ENCODE measurements at places on chromosomes 2 and 18. TPM values are rescaled to one million over a fixed set of nuclear protein-coding genes. Genes with fewer than 3 reads are reported as not detected.

LRP1B gene
- total RNA-seq = 0.79 TPM

NEMP2 gene
- 16.5 TPM for total RNA-seq

RGPD4 gene
- not detected for total RNA-seq

TIGD1 gene
- 5.3 TPM for total RNA-seq

DCDC2C gene
- not detected for total RNA-seq

GRCh38 chr2:13676269-13676668, 956.2 kb upstream of the LRATD1 start:
- DNase-seq = no peak

- DNase-seq = no peak
These were observed 211.2 kb downstream of the NAPG start for GRCh38 chr18:10736984-10737383.

DNA sequence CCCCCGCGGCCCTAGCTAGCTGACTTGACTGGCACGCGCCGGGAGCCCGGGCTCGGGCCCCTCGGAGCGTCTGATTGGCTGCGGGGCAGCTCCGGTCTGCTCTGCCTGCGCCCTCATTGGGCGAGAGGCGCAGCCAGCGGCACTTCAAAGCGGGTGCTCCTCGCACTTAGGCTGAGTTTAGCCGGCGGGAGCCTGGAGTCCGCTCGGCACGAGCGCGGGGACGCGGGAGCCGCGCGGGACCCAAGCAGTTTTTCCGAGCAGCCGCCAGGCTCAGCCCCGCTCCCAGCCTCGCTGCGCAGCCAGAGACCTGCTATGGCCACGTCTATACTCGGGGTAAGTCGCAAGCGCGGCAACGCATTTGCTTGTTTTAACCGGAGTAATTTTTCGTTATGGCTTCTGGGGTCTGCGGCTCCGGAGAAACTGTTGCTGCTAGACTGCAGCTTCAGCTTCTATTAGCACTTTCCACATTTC, at the start of gene SP9:
Gene SP9, plus strand, starts transcription at position 174 of the 471 bp plus-strand sequence. Its CDS starts 139 bp downstream, at position 313.
- DNase-seq = no peak

- peak; percentile 25 for DNase-seq
These were observed 132.2 kb downstream of the DOCK10 start for GRCh38 chr2:224909885-224910573.

DNA sequence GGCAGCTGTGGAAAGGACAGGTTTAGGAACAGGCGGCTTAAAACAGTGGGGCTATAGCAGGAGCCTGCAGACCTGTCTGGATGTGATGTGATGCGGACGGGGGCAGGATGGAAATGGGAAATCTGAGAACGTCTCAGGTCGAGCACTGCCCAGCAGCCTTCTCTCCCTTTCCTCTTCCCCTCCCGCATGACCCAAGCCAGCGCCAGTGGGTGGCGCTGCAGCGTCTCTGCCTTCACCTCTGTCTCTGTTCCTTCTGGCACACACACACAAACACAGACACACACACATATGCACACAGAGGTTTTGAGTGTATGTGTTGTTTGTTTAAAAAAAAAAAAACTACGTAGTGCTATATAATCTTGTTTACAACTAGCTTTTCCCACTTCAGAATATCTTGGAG, 82.0 kb upstream of the SLC66A3 start:
- no peak for DNase-seq

DNA sequence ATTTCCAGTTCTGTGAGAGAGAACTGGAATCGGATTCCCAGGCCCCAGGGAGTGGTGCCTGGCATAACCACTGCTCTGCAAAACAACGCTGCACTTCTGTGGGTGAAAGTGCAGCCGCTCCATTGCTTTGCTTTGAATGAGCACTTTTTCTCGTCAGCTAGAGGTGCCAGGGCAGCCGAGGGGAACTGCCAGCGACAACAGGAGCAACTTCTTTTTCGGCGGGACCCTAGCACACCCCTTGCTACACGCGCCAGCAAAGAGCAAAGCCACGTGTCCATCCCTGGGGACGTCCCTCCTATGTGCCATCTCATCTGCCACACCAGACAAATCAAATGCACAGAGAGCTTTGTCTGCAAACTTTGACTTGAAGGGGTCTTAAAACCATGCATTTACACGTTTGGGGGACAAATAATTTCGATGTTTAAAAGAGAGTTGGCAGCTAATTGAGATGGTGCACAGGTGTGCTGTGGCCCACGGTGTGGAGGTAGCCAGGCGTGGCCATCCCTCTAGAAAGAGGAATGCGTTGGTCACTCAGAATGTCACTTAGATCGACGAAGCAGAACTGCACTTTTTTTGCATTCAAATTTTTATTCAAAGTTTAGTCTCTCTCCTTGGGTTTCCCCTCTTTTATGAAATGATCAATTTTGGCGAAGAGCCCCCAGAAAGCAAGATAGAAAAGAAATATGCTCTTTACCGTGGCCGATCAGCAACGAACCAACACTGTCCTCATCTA, 151.8 kb downstream of the MBP start:
- DNase-seq = no peak

DNA sequence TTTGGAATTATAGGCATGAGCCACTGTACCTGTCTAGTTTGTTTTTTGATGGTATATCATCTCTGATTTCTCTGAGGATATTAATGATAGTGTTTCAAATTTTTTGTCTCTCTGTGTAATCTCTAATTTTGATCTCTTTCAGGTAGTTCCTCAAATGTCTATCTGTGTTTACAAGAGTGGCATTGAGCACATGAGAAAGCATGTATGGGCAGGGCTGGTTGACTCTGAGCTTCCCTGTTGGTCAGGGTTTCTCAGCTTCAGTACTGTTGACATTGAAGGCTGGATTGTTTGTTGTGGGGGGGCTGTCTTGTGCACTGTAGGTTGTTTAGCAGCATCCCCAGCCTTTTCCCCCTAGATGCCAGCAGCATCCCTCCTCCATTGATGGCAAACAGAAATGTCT, 79.9 kb downstream of the TMEM247 start:
- no peak for DNase-seq

- DNase-seq = no peak
These were observed 71.2 kb upstream of the COL3A1 start for GRCh38 chr2:188902901-188903491.

DNA sequence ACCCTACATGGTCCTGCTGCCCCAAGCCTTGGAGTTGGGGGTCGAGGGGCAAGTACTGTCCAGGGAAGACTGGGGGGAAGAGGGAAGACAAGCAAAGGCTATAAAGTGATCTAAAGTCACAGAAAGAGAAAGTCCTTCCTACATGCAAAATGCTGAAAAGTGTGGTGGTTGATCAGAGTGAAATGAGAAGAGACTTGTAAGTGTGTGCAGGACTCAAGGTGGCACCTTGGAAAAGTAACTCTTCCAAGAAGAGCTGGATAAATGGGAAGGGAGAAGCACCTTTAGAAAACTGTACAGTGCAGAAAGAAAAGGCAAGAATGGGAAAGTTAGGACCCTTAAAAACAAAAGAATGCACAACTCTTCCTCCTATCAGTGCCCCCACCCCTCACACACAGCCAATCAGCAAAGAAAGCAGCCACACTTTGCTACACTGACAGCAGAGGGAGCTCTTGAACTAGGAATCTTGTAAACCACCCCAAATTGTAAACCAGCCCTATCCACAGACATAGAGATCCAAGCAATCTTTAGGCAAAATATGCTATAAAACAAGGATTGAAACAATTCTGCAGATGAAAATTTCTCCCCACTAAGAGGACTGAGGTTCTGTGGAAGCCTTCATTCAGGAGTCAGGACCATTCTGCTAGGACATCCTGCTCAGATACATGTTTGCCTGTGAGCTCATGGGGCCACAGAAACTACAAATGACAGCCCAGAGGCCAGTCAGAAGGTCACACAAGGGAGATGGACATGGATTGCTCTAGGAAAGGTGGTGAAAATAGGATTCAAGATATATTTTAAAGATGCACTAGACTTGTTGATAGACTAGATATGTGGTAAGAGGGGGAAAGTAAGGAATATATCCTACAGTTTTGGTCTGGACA, 146.4 kb downstream of the FTCDNL1 start:
- DNase-seq = no peak

DNA sequence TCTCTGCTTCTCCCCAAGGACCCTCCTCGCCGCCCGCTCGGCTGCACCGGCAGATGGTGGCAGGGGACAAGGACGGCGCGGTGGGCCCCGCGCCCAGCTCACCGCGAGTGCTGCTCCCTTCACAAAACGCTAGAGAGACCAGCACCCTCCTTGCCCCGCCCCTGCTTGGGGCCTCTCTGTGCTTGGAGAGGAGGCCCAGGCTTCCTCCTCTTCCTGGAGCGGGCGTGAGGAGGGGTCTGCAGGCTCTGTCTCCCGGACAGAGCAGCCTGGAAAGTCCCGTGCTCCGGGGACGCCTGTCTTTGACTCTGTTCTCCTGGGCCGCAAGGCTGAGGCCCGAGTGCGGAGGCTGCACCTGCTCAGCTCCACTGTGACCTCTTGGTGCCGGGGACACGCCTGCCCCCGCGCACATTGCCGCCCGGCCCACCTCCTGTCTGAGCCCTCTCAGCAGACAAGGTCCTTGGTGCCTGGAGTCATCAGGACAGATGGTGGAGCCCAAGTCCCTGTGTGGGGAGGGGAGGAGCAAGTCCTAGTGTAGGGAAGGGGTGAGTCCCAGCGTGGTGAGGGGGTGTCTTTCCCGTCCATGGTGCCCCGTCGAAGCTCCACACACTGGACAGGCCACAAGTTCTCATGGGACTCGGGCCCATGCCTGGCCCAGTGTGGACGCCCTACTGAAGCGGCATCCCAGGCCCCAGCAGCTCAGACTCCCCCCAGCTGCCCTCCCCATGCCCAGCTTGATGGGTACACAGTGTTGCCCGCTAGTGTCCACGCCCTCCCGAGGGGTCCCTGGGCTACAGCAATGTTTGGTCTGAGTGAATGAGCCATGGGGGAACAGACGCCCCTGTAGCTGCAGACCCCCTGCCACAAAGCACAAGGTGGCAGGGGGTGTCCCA, 33.8 kb downstream of the RTP5 start:
- peak; percentile 18 for DNase-seq

DNA sequence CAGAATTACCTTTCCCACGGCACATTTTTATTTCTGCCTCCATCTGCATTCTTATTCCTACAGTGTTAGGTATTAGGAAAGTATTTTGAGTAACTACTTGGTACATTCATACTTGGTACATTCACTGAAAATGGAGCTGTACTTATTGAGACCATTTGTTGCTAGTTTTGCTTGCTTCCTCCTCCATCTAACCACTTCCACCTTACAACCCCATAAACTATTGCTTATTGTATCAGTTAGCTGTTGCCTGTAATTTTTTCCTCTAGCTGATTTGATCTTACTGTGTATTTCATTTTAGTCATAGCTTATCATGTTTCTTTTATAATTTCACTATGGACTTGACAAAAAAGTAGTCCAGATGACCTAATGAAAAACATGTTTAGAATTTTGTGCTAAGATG, 50.7 kb downstream of the AFTPH start:
- DNase-seq = no peak

GRCh38 chr2:97760480-97761049, 47.2 kb downstream of the ZAP70 start:
- DNase-seq = no peak

DNA sequence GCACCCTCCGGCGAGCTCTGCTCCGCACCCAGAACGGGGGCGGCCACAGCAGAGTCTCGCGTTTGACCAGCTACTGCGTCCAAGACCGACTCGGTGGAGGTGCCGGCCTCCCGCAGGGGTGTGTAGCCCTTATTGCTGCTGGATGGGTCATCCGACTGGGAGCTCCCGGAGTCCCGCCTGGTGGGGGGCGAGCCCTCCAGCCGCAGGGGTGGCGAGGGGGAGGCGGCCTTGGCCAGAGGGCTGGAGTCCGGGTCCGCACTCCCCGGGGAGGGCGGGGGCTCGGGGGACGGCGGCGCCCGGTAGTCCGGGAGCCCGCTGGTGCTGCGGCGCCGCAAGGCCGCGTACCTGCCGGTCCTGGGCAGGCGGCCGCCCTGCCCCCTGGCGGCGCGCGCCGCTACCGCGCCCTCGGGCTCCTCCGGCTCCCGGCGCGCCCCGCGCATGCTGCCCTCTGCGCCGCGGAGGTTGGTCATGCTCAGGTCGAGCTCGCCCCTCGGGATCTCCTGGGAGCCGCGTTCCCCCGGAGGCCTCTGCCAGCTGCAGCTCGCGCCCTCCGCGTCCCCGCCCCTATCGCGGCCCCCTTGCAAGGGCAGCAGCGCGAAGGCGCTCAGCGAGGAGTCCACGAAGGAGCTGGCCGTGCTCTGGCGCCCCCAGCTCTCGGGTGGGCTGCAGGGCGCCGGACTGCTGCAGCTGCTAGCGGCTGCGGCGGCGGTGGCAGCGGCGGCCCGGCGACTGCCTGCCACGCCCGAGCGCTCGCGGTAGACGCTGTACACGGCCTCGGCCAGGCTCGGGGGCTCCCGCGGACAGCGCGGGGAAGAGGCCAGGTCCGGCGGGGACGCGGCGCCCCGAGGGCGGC, 4.8 kb downstream of the TMEM200C start:
- DNase-seq = peak; percentile 27

DNA sequence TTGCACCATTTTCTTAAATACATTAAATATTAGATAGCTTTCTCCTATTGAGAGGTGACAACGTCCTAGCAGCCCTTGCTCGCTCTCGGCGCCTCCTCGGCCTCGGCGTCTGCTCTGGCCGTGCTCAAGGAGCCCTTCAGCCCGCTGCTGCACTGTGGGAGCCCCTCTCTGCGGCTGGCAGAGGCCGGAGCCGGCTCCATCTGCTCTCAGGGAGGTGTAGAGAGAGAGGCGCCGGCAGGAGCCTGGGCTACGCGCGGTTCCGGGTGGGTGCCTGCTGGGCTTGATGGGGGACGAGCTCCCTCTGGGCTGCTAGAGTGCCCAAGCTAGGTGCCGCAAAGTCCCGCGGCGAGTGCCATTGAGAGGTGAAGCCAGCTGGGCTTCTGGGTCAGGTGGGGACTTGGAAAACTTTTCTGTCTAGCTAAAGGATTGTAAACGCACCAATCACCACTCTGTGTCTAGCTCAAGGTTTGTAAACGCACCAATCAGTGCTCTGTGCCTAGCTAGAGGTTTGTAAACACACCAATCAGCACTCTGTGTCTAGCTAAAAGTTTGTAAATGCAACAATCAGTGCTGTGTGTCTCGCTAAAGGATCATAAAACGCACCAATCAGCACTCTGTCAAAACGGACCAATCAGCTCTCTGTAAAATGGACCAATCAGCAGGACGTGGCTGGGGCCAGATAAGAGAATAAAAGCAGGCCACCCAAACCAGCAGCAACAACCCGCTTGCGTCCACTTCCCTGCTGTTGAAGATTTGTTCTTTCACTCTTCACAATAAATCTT, 3.1 kb downstream of the RPRD1A start:
- no peak for DNase-seq

DNA sequence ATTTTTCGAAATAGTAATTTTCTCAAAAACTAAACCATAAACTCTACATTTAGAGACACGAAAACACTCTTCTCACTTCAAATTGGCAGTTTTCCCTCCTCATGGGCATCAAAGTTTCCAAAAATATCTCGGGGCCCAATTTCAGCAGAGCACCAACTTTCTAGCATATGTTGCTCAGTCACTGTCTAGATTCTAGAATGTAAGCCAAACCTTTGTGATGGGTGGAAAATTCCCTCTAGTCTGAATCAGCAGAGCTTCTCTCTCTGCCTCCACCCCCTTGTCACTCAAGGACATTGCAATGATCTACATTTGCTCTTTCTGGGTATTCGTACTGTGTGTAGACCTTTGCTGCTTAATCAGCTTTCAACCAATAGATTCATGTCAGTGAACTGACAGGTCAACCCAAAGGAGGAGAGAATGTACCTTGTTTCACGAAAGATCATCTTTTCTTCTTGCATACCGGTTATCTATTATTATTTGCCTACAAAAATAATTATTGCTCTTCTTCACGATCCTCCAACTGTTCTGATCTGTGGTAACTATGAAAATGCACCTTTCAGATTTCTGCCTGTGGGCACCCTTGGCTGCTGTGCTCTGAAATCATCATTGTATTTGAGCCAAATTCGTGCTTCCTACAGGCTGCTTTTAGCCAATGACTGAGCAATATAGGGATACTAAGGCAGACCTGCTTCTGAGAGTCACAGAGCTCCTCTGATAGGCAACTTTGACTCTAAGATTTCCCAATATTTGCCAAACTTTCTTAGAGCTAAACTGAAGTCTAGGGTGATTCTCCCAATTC, 38.7 kb upstream of the GLS start:
- DNase-seq = no peak

Measured in uterus (tissue), 4 donors.